ENCODE measurements at places on chromosomes 2 and 18.

GRCh38 chr2:229330952-229331351 lies 59.9 kb upstream of the PID1 start:
- no peak for DNase-seq

- no peak for DNase-seq
Observed at GRCh38 chr2:120556911-120557310, 178.8 kb upstream of the GLI2 start.

DNA sequence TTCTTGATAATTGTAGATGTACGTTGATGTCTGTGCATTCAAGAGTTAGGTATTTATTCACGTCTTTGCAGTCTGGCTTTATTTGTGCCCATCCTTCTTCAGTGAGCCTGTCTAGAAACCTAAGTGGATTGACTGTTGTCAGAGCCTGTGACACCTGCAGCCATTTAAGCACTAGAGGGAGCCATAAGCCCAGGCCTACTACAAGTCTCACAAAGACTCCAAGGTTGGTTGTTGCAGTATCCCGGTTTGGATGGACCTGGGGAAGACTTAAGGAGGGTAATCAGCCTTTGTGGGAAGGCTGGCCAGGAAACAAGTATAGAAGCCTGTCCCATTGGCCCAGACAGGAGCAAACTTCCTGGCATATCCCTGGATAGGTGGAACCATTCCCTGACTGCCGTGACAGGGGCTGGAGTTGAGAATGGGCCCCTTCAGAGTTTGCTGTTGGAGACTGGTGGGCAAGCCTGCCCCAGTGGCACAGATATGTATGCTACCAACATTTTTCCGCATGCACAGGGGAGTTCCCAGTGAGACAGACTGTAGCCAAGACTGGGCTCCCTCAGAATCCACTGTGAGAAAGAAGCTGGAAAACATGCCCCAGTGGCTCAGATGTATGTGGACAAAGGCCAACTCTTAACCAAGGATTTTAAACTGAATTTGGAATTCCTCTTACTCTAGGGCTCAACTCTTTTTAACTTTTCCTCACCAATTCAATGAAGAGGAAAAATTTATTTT lies 9.3 kb upstream of the LRRC30 start:
- no peak for DNase-seq

GRCh38 chr2:203649176-203649814 lies 57.1 kb upstream of the CD28 start:
- DNase-seq, result no peak

DNA sequence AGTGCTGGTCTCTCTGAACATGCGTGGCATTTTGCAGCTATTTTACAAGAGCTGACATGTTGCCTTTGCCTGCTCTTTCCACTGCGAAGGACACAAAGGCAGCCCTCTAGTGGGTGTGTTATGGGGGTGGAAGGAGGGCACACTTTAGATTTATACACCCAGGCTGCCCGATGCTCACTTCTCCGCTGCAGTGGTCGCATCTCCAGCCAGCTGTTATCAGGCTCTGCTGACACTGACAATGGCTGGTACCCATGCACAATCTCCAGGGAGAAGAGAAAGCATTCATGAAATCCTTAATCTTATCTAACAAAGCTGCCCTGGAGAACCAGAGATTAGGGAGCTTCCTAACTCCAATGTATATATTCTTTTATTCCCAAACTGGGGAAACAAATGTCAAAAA lies 113.5 kb downstream of the EPHA4 start:
- DNase-seq, result no peak

DNA sequence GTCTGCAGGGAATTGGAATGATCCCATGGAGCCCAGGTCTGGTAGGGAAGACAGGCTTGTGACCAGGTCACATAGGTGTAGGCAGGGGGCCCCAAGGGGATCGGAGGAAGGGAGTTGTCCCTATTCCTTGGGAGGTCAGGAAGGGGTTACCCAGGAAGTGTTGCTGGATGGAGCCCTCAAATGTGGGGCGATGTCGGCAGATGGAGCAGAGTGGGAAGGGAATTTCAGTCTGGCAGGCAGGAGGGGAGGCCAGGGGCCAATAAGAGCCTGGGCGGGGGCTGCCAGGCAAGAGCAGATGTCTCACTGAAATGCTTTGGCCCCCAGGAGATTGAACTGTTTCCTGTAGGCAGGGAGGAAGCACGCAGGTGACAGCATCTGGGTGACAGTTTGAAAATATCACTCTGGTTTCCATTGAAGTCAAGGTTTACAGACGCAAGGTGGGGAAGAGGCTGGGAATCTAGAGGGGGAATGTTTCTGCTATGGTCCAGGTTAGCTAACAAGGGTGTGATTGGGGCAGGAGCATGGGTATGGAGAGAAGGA lies 81.5 kb upstream of the SMAD2 start:
- no peak for DNase-seq

DNA sequence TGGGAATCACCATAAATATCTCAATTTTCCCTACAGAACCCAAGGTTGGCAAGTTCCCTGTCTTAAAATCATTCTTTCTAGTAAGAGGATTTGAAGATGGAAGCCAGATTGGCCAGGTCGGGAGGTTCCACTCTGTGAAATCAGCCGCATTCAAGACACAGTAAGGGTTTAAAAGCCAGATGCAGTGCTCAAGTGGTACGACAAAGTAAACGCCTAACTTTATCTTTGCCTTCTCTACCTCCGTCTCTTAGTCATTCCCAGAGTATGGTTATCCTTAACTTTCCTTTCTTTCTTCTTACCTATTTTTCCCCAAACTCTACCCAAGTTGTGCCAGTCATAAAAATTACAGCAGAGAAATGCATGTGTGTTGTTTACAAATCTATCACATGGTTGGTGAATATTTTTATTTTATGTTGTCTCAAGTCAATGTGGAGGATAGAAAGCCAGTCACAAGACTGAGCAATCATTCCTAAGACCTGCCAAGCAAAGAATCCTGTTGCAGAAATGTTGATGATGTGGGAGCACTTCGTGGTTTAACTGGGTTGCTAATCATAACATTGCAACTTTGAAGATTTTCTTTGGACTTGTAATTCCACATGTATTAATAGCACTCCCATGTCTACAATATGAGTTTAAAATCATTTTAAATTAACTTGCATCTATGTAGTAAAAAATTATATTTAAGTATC lies 62.6 kb downstream of the SLC40A1 start:
- no peak for DNase-seq

GRCh38 chr18:75341267-75341666 lies 86.2 kb downstream of the SMIM21 start:
- no peak for DNase-seq

- no peak for DNase-seq
Observed at GRCh38 chr2:185201063-185201462, 537.5 kb upstream of the FSIP2 start.

DNA sequence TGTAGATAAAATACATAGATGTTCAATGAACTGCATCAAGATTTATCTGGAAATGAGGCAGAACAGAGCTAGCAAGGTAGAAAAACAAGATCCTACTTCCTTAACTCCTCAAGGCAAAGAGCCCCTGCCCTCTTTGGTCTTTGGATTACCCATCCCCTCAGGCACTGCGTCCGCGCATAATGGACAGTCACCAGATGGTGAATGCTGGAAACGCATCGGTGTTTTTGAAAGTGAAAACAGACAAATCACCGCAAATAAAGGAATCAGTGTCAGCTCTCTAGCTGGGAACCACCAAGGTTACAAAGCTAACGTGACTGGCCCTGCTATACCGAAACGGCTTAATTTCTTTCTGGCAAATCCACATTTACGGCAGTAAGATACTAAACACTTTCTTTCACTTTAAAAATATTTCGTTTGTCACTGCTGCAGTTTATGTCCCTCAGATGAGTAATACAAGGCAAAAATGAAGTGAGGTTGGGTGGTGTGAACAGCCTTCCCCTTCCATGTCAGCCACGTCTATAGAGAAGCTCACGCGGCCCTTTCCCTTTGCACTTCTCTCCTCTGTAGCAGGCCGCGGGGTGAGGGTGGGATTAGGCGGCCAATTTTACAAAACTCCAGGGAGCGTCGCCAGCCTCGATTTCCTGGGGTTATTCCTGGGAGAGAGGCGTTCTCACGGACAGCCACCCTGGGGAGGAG lies 627 bp upstream of the GALR1 start:
- DNase-seq, result no peak

DNA sequence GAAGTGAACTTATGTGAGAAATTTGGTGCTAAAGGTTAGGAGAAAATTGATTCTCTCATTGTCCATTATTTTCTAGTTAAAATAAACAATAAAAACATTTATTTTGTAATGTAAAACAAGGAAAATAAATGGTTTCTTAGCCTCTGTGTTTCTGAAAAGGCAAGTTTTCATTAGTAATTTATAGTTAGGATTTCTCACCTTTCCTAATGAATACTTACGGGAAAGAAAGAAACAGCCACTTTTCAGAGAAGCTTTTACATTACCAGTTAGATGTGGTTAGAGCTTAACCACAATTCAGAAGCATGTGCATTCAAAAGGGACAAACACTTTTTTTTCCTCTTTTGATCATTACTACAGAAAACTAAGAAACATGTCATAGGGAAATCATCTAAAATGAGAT lies 18.8 kb downstream of the NEMP2 start:
- no peak for DNase-seq

DNA sequence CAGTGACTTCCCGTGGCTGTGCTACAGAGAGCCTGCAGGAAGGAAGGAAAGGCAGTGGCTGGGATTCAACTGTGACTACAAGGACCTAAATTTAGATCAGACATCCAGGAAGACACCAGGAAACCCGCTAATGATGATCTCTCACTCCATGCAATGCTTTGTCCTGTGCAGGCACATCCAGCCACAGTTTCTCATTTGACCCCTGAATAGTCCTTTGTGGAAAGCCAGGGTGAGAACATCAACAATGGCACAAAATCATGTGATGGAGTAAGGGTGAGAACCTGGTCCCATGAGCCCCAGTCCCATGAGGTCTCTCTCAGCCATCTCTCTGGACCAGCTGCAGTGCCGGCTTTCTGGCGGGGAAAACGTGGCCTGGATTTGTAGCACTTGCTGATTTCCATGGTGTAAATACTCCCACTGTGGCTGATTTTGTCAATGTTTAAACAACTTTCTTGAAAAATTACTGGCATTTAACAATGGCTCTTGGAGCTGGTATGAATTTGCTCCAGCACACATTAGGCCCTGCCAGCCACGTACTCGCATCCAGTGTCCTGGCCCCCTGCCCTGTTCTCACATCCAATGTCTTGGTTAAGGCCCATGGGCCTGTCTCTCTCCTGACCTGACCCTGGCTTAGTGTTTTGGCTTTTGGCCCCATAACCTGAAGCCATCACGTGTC lies 159.0 kb upstream of the HAAO start:
- no peak for DNase-seq

- DNase-seq, result peak; percentile 51
Observed at GRCh38 chr2:24720310-24720709, 72.9 kb downstream of the PTRHD1 start.

- DNase-seq, result no peak
Observed at GRCh38 chr2:231218366-231218765, 19.9 kb downstream of the ARMC9 start.

GRCh38 chr18:9994026-9994570 lies 80.3 kb downstream of the VAPA start:
- DNase-seq, result no peak

DNA sequence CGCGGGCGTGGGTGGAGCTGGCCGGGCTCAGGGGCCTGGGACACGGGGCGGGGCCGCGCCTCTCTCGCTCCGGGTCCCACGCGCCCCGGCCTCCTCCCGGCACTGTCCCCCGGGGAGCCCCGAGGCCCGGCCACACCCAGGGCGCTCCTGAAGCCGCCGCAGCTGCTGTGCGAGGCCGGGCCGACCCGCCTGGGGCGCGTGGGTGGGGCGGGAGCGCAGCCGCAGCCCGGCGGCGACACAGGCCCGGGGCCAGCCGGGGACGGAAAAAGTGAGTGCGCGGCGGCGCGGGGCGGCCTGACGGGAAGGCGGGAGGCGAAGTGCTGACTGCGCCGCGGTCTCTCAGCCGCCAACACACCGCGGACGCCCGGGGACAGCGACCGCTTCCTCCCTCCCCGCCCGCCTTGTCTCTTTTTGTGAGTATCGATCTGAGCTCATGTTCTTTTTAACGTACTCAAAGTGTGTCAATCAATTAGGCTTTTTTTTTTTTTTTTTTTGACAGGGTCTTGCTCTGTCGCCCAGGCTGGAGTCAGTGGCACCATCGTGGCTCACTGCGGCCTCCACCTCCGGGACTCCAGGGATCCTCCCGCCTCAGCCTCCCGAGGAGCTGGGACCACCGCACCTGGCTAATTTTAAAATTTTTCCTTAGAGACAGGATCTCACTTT lies 14.5 kb downstream of the PDCD1 start:
- DNase-seq, result peak; percentile 90

GRCh38 chr2:199896617-199897016 lies 14.5 kb upstream of the C2orf69 start:
- no peak for DNase-seq

- DNase-seq, result no peak
Observed at GRCh38 chr2:222706616-222707015, 35.2 kb downstream of the MOGAT1 start.

- no peak for DNase-seq
Observed at GRCh38 chr2:207202645-207203044, 36.9 kb upstream of the KLF7 start.

GRCh38 chr2:140988597-140988996 lies 1142.2 kb downstream of the LRP1B start:
- DNase-seq, result no peak

DNA sequence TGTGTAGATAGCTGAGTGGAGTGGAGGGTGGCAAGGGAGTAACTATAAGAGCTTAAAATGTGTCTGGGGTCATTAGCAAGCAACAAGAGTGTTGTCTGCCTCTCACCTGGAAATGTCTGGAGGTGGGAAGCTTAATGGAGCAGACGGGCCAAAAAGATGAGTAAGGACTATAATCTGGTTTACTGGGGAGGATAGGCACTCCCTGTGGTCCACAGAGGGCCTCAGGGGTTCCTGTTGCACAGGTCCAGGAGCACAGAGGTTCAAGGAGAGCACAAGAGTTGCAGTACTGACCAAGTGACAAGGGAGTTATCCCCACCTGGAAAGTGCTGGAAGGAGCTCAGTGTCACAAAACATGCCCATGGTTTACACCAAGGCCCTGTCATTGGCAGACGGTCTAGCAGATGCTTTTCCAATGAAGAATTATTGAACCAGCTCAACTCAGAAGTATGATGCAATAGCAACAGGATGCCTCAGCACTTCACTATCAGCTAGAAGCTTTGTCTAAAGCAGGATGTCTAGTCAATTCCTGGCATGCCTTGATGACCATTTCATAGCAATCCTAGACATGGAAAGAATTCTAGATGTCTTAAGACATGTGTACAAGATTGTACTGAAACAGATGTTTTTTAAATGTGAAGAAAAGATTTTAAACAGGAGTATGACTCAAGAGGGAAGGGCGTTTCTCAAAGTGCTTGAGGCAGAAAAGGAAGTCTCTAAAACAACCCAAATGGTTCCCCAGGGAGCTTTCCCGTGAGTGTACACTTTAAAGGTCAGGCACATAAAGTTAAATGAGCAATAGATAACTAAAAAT lies 62.9 kb upstream of the SERPINE2 start:
- no peak for DNase-seq

GRCh38 chr2:70830366-70830765 lies 5.2 kb downstream of the CD207 start:
- DNase-seq, result no peak

DNA sequence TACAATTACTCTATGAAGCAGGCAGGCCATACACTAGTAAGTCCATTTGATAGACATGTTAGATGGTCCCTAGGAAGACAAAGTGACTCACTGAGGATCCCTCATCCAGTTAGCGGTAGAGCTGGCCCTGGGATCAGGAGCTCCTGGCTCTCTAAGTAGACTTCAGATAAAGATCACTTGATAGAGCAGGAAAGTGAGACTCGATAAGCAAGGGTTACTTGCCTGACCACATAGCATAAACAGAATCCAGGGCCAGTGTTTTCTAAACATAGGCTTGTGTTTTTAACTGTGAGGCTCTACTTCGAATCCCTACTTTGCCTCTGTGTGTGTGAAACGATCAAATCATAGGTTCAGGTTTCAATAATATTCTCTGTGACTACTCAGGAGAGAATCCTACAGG lies 355.2 kb upstream of the TRIB2 start:
- DNase-seq, result no peak
